Stimulated activated CD8-positive, alpha-beta memory T cell treated with anti-CD3 and anti-CD28 coated beads, Interleukin-15, amount 100 ng/mL, for 4 hours (primary cell): ENCODE measurements at places on chromosomes 7 and 10.

GRCh38 chr7:5077740-5078139, 32.1 kb downstream of the RBAK start:
- no peak for DNase-seq

GRCh38 chr10:3468919-3469638, 296.5 kb upstream of the PITRM1 start:
- DNase-seq, result no peak

GRCh38 chr7:94620703-94621118, 35.2 kb downstream of the SGCE start:
- peak; percentile 2 for DNase-seq

GRCh38 chr10:24670964-24671670, 52.6 kb downstream of the ARHGAP21 start:
- DNase-seq, result no peak

DNA sequence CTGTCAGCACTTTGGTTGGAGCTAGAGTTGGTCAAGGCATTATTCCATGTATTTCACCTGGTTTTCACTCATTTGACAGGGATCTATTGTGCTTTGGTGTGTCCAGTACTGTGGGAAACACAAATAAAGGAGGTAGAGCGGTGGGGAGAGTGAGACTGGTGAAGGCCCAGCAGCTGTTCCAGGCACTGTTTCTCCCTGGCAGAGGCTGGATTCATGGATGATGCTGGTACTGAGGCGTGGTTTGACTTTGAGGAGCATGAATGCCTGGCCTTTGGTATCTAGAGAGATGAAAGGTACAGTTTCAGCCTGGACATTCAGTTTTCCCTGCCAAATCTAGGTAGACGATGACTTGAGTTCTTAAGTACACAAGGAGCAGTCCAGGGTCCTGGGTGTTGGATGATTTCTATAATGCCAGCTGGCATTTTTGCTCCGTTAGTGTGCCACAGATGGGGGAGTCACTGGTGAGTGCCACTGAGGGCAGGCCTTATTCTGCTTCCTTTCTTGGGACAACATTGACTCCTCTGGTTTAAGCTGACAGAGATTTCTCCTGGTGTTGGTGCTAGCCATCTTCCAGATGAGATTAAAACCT, 162.2 kb upstream of the BMPER start:
- no peak for DNase-seq

DNA sequence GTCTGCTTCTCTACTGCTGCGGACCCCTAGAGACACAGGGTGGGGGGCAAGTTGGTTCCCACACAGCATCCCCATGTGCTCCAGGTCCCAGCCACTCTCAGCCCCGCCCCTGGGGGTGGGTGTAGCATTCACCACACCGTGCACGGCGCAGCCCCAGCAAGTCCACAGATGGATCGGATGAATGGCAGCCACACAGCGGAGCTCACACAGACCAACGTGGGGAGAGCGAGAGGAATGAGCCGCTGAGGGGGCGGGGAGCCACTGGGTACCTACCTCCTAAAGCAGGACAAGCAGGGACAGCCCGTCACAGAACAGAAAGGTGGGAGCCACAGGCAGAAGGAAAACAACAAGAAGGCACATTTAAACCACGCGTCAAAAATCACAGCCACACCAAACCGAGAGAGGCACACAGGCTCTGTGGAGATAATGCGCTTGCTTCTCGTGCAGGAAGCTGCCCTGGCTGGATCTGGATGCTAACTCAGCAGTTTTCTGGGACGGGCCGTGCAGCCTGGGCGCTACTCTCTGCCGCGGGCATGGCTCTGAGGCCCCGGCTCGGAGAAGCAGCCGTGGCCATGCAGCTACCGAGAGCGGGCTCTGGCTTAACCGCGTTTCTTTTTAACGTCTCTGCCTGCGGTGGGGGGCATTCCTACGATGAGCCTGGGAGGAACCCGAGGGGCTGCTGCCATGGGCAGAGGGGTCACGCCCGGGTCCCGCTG, 102.5 kb downstream of the CYTH3 start:
- no peak for DNase-seq

DNA sequence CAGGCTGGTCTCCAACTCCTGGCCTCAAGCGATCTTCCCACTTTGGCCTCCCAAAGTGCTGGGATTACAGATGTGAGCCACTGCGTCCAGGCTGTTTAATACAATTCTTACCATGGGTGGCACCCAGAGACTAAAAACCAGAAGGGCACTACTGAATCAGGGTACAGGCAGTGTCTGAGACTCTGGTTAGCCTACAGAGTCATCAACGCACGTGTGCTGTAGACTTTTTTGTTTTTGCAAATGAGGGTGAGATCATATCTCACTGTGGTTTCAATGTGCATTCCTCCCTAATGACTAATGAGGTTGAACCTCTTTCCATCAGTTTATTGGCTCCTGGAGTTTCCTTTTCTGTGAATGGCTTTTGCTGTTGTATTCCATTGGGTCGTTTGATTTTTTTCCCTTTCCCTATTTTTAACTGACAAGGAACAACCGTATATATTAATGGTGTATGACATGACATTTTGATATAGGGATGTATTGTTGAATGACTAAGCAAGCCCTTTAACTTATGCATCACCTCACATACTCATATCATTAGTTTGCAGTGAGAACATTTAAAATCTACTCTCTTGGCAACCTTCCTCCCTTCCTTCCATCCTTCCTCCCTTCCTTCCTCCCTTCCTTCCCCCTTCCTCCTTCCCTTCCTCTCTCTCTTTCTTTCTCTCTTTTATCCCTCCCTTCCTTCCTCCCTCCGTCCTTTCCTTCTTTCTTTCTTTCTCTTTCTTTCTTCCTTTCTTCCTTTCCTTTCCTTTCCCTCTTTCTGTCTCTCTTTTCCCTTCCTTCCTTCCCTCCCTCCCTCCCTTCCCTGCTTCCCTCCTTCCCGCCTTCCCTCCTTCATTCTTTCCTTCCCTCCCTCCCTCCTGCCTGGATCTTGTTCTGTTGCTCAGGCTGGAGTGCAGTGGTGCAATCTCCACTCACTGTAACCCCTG, 9.3 kb upstream of the TMEM270 start:
- DNase-seq, result no peak

GRCh38 chr10:87706731-87707130, 47.1 kb downstream of the PAPSS2 start:
- no peak for DNase-seq

DNA sequence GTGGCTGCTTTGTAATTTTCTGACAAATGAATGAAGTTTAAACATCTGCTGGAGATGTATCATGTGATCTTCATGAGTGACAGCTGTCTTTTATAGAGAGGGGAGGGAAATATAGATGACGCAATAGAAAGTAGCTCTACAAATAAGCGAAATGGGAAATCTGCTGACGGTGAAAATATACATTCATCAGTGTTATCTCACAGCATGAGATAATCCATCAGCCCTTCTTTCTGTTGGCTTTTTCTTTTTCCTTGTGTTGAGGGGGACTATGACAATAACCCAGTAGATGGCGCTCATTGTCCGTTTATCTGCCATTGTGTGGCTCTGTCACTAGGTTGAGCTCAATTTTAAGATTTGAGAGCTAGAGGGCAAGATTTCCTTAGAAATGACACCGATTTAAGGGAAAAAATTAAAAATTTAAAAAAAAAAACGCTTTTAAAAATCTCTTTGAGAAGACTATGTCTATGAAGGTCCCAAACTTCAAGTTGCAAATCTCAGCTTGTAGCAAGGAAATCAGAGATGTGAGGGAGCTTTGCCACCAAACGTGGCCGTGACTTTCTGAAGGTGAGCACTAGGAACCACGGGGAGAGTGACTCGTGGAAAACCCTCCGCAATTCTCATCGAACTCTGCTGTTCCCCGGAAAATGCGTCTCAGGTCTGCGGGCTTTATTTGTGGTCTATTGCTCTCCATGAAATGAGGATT, 114.6 kb upstream of the SFMBT2 start:
- DNase-seq, result peak; percentile 22

DNA sequence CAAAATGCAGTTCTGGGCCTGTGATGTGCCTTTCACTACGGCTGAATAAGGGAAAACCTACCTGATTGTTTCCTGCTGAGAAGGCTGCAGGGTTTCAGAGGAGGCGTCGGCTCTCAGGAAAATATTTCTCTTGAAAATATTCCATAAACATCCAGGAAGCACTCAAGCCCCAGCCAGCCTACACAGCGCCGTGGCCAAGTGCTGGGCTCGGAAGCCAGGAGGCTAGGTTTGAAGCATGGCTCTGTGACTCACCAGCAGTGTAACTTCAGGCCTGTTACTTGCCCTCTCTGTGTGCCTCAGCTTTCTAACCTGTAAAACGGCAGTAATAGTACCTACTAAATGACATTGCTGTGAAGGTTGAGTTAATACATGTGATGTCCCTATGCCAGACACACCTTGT, 399.1 kb downstream of the GATA3 start:
- no peak for DNase-seq

DNA sequence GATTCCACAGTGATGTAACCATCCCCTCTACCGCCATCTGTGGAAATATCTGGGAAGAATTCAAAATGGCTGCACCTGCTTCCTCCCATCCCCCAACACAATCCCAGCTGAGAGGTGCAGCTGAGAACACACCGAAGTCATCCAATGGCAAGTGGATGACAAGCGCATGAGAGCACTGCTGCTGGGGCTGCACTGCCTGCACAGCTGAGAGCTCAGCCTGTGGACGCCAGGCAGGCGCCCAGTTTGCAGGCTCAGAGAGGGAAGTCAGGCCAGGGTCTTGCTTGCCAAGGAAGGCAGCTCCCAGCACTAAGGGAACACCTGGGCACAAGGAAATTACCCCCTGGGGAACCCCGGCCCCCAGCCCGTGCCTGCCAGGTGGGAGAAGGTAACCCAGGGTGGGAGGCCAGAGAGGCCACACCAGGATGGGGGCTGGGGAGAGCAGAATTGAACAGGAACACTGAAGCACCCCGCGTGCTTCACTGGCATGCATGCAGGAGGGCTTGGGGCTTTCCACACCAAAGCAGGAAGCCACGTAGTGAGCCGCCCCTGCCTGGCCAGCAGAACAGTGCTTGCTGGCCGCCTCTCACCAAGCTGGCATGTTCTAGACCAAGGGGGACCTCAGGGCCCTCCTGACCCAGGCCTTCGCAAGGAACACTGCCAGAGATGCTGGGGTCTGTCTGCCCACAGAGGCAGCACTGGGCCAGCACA, 46.2 kb downstream of the FAM53B start:
- no peak for DNase-seq

- DNase-seq, result no peak
Measured at GRCh38 chr10:57830877-57831560, 436.7 kb downstream of the IPMK start.
